ENCODE measurements at places on chromosomes 11 and 22. TPM values are rescaled to one million over a fixed set of nuclear protein-coding genes. Genes with fewer than 3 reads are reported as not detected.

GRCh38 chr11:27619763-27620335 is 80.4 kb downstream of the BDNF start:
- peak; percentile 59 for DNase-seq

The IGSF9B gene
- 8.2 TPM for polyA plus RNA-seq

DNA sequence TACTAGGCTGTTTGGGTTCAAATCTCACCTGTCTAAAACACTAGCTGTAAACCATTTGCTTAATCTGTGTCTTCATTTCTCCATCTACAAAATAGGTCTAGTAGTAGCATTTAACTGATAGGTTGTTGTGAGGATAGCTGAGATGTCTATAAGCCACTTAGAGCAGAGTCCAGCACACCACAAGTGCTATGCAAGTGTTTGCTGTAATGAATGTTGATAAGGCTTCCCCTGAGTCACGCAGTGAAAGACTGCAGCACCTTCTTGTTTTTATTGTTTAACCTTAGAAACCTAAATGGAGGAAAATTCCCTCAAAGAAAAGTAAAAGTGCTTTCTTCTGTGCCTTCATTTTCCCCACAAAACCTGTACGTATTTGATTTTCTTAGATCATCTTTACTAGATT is 23.1 kb upstream of the LDHA start:
- no peak for DNase-seq

The KRTAP5-2 gene
- polyA plus RNA-seq, result not detected

The OR4B1 gene
- not detected for polyA plus RNA-seq

The PRR5 gene
- 26.1 TPM for polyA plus RNA-seq

DNA sequence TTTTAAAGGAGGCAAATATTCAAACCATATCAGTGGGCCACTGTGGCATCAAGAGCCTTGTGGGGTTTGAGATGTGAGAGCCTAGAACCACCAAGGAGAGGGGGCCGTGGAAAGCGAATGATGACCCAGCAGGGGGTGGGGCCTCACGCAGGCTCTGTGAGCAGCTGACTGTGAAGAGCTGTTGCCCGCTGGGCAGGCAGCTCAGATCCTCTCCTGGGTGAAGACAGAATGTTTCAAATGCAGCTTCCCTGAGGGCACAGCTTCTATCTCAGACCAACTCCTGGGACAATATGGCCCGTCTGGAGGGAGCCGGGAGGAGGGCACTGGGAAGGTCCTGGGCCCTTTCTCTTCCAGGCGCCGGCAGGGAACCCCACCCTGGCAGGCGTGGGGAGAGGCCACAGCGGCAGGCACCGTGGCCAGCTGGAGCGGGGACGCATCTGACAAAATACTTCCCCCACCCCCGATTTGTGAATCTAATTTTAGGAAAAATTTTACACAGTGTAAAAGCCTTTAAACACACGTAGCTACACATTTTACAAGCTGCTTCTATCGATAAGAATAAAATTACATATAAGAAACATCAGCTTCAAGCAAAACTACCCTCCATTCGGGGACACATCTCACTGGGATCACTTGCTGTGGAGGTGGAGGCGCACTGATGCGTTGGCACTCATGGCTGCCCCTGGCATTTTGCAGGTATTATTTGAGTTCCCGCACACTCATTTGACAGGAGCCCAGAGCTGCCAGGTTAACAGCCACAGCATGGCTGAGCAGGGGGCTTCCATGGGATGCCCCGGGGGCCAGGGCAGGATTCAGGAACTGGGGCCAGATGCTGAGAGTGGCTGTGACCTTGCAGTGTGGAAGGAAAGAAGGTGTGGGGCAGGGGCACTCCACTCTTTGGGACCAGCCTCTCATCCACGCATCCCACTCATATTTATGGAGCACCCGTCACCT is 40.3 kb downstream of the PARVG start:
- DNase-seq, result no peak

GRCh38 chr11:75028321-75028720 is 39.6 kb downstream of the NEU3 start:
- DNase-seq, result no peak

- DNase-seq, result no peak
These were observed 24.0 kb downstream of the GLYAT start for GRCh38 chr11:58707767-58708166.

- DNase-seq, result no peak
These were observed 4.7 kb upstream of the TCF20 start for GRCh38 chr22:42275176-42275575.

The C11orf86 gene
- polyA plus RNA-seq, result not detected

- no peak for DNase-seq
These were observed 3.5 kb downstream of the ZP1 start for GRCh38 chr11:60870733-60871377.

The YWHAH gene
- 91.4 TPM for polyA plus RNA-seq

GRCh38 chr11:6611963-6612212 is 128 bp downstream of the TAF10 start:
- DNase-seq, result no peak
